ENCODE measurements at places on chromosomes 4 and X. TPM values are rescaled to one million over a fixed set of nuclear protein-coding genes. Genes with fewer than 3 reads are reported as not detected.

Gene AKAP4
- total RNA-seq = not detected

DNA sequence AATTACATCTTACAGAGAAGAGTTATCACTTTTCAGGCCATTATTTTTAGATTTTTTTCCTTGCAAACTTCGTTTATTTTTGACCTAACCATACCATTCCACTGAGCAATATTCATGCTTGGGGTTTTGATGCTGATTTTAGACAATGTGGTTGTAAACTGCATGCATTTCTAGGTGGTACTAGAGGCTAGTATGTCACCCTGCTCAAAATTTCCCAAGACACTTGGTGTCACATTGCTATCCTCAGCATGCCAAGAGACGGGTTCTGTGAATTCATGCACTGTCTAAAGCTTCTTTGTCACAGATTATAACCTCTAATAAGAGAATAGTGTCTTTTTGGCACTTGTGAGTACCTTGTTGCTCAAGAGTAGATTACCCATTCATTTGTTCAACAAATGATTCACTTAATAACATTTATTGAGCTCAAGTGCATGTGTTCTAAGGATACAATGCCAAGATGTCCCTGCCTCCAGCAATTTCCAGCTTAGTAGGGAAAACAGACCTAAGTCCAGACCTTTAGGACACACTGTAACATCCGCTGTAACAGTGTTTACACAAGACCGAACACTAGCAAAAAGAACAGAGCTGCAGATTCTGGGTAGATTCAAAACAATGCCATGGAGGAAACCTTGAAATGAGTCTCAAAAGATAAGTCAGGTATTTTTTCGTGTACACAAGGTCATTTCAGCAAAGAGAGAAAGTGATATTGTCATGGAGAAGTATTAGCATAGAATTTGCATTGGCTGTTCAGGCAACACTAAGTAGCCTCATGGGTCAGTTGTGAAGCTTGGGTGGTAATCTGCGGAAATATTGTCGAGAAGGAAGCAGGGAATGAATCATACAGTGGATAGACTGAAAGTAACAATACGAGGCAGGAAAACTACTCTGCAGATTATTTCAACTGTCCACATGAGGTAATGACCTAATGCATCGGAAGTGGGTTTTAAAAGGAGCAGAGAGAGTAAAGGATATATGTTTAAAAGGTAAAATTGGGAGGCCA lies 515.1 kb upstream of the ZFP42 start:
- no peak for DNase-seq

GRCh38 chr4:186840771-186841301 lies 117.2 kb upstream of the FAT1 start:
- DNase-seq = no peak

Gene ADGRG2
- not detected for total RNA-seq

Gene GAGE12F
- not detected for total RNA-seq

Gene FBXW7
- 35.8 TPM for total RNA-seq

All from activated CD4-positive, alpha-beta memory T cell treated with anti-CD3 and anti-CD28 coated beads for 36 hours (primary cell).